ENCODE measurements at places on chromosomes 3 and 15.

- DNase-seq: no peak
Observed at GRCh38 chr3:46058981-46059380, 31.7 kb upstream of the XCR1 start.

DNA sequence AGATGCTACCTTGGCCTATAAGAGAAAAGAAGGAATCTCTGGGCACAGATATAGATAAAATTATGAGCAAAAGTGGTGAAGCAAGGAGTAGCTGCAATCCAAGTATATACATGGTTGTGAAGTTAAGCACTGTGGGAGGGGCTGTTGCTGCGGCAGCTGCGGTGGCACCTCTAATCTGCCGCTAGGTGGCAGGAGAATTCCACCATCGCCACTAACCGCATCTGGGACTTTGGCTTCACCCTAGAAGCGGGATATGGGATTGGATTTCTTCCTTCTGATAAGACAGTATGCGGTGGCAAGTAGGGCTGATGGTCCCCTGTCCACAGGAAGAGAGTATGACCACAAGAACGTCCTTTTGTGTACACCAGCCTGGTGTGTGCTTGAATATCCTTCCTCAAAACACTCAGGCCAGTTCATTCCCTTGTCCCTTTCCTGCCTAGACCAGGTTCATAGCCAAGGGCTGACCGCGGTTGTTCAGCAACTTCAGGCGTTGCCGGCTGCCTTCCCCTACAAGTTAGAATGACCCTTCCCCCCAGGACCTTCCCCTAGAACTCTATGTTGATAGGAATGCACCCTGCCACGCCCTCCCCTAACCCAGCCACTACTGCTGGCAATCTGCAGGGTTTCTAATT is 5.1 kb downstream of the MAGEL2 start:
- peak; percentile 50 for DNase-seq

DNA sequence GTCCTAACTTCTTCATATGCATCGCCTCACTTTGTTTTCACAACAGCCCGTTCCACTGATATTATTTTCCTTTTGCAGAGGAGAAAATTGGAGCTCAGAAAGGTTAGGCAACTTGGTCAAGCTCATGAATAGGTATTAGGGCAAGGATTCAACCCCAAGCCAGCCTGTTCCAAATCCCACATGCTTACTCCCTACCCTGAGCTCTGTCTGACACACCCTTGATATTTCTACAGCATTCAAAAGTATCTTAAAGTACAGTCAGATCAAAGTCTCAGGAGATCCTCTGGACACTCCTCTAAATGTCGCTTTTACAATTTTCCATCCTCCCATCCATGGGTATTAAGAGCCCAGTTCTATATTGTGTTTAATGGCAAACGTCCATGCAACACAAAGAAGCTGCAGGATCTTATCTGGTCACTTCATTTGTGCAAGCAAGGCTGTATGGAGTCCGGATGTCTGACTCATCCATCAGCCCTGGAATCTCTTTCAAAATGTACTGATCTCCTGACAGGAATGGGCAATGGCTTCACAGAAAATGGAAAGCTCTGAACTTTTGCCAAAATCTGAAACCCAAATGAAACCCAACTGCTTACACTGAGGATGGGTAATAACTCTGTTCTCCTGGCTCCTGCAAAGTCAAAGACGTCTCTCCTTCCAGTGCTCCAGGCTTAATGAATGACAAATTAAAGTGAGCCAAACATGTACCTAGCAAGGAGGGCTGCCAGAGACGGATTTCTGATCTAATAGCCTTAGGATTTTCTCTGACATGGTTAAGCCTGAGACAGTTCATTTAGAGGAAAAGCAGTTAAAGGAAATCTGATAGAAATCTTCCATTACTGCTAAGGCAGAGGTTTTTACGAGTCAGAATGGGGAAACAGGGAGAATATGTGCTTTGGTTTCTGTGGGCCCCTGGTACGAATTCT is 230.9 kb upstream of the RORA start:
- peak; percentile 14 for DNase-seq

- DNase-seq: no peak
Observed at GRCh38 chr3:78562328-78562727, 1205.5 kb downstream of the ROBO1 start.

- no peak for DNase-seq
Observed at GRCh38 chr15:35547775-35548364, 1.9 kb upstream of the DPH6 start.

DNA sequence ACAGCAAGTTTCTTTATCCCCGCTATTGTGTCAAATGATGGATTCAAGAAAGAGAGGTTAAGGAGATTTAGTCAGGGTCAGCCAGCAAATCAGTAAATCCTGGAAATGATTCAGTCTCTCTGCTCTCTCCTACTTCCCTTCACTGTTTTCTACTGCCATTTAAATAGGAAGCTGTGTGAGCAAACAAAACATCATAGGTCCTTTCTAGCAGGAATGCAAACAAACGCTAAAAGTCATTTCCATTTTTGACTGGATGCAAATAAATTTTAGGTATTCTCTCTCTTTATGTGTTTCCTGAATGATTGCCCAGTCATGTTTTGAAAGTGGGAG is 299.4 kb upstream of the RORA start:
- no peak for DNase-seq

DNA sequence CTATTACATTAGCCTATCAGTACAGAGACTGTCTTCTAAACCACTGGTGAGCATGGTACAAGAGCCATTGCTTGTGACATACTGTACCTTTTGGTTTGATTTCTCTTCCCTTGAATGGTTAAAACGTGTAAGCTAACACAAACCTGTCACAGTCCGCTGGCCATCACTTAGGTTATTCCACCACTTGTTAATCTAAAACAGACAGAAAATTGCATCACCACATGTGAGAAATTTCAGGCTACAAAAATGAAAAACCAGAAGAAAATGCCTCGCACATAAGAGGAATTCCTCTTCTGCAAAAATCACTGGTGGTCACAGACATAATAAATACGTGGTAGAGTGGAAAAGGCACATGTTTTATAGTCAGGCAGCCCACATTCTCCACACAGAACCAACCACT is 22.1 kb downstream of the PARL start:
- DNase-seq: no peak

DNA sequence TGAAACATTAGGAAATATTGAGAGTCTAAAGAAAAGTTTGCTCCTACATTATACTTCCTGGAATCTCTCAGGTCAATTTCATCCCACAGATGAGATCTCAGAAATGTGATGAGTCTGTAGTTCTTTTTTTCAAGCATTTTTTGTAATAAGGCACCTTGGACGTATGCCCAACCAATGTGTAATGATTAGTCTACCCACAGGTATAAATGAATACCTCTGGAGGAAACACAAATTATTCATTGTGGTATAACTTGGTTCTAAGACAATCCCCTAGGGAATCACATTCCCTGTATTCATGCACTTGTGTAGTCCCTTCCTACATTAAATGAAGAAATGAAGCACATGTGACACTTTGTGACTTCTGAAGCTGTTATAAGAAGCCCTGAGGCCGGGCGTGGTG is 596.2 kb upstream of the UBE2E2 start:
- DNase-seq: no peak

All from SW480 (cell line).